Ascending aorta (tissue), 2 donors: ENCODE measurements at places on chromosomes 2 and 18. TPM values are rescaled to one million over a fixed set of nuclear protein-coding genes. Genes with fewer than 3 reads are reported as not detected.

The KIF1A gene
- 0.11 TPM for total RNA-seq

DNA sequence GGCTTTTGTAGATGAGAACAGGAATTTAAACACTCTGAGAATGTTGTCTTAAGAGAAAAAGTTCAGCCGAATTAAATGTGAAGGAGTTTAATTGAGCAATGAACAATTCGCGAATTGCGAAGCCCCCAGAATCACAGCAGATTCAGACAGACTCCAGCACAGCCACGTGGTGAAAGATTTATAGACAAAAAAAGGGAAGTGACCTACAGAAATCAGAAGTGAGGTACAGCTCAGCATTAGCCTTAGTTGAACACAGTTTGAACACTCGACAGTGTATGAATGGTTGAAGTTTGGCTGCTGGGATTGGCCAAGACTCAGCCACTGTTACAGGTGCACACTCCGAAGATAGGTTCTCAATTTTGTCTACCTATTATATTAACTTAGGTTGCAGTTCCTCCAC is 264.0 kb upstream of the CHST9 start:
- no peak overlapping the region for H3K4me3 ChIP-seq
- H3K4me1 ChIP-seq, result no peaks in the 10 kb centered on the region
- no peaks in the 10 kb centered on the region for H3K27me3 ChIP-seq
- no peak overlapping the region for H3K27ac ChIP-seq
- H3K36me3 ChIP-seq, result no peaks in the 10 kb centered on the region

DNA sequence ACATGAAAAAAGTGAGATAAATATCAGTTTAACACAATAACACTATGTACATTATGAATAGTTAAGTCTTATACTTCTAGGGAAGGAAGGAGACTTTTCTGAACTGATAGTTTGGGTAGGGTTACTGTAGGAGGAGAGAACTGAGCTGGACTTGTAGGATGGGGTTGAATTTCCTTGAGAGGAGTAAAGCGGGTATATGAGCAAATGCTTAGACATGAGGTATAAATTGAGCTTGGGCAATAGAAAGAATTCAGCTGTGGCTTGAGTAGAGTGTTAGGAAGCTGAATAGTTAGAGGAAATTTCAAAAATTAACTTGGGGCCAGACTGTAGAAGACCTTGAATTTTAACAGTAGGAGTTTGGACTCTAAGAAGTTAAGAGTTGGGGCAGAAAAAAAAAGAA is 45.1 kb downstream of the LCLAT1 start:
- no peak overlapping the region for H3K4me3 ChIP-seq
- no peak for DNase-seq
- H3K27ac ChIP-seq, result no peak overlapping the region
- no peaks in the 10 kb centered on the region for H3K36me3 ChIP-seq

DNA sequence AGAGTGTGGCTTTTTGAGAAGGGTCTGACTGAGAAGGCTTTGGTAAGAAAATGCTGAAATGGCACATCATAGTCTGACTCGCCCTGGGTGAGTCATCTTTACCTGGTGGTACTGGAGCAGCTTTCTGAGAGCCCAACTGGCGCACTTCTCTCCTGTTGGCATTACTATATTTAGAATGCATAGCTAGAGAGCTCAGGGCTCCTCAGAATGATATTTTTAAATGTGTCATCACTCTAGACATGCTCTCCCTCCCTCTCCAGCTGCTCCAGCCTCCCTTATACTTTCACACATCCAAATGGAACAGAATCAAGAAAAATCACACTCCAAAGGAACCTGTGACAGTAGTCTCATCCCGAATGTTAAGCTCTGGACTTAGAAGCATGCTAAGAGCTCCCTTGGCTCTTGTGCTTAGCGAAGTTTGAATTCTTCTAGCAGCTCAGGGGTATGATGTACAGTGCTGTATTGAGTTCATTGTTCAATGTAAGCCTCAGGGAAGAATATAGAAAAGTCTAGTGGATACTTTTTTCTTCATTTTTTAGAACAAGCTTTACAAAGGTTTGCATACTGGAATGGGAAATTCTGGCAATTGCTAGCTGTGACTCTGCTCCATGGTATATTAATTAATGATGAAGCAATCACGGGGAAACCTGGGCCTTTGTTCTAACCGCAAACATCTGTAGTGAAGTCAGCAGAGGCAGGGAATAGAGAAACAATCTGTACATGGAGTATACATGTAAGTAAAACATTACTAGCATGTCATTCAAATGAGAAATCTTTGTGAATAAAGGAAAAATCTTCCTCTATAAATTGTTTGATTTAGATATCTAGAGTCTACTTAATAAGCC is 751.2 kb upstream of the NRXN1 start:
- H3K36me3 ChIP-seq, result no peaks in the 10 kb centered on the region
- DNase-seq, result no peak
- no peaks in the 10 kb centered on the region for H3K4me1 ChIP-seq
- H3K4me3 ChIP-seq, result no peak overlapping the region

GRCh38 chr2:198129609-198130008 is 325.2 kb downstream of the PLCL1 start:
- peaks cover 8% of the 10 kb centered on the region for H3K4me1 ChIP-seq
- H3K27me3 ChIP-seq, result no peaks in the 10 kb centered on the region
- H3K4me3 ChIP-seq, result no peak overlapping the region
- no peaks in the 10 kb centered on the region for H3K36me3 ChIP-seq
- H3K27ac ChIP-seq, result no peak overlapping the region

DNA sequence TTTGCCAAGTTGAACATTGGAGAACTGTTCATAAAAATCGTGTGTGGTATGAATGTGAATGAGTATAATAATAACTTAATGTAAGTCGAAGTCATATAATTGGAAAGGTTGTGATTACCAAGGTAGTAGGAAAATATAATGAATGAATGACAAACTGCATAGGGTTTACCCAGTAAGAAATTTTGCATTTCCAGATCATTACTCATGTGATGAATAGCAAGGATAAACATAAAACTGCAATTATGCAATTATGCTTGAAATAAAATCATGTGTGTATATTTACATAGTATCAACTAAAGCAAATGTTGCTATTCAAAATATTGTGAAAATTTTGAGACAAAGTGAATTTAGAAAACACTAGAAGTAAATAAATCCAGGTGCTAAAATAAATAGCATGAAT is 1108.7 kb upstream of the TMEFF2 start:
- no peaks in the 10 kb centered on the region for H3K36me3 ChIP-seq
- no peak overlapping the region for H3K27ac ChIP-seq
- no peak for DNase-seq
- H3K4me3 ChIP-seq, result no peak overlapping the region

GRCh38 chr2:102306125-102306524 is 5.2 kb upstream of the IL1RL1 start:
- no peak overlapping the region for H3K27ac ChIP-seq
- no peaks in the 10 kb centered on the region for H3K27me3 ChIP-seq
- H3K36me3 ChIP-seq, result no peaks in the 10 kb centered on the region

- no peaks in the 10 kb centered on the region for H3K4me1 ChIP-seq
- no peak for DNase-seq
- H3K36me3 ChIP-seq, result no peaks in the 10 kb centered on the region
- H3K27ac ChIP-seq, result no peak overlapping the region
These were observed 42.6 kb downstream of the PXDN start for GRCh38 chr2:1701556-1702185.

DNA sequence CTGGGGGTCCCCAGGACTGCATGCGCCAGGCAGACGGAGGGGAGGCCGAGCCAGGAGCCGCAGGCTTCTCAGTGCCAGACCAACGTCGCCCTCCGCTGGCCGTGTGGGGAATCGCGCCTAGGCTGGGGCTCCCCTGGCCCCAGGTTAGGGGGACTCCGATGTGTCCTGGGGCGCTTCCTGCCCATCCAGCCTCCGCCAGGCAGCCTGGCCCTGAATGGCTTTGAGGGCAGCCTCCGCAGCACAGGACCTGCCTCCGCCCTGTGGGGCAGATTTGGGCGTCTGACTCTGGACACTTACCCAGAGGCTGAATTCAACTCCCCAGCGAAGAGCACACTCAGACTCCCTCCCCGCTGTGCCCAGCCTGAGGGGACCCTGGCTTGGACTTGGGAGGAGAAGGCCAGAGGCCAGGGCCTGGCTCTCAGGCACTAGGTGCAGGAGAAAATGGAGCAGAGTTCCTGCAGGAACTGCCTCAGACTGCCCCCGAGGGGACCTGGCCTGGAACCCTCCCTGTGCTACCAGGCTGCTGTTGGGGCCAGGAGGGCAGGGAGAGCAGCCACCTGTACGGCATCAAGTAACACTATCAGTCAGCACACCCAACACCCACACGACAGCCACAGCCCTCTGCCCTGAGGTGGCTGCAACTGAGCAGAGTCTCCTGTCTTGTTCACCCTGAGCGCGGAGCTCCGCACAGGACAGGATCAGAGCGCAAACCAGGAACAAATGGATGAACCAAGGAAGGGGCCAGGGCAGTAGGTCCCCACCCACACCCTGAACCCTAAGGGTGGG is 597 bp upstream of the TEKT4 start:
- no peaks in the 10 kb centered on the region for H3K36me3 ChIP-seq
- H3K27ac ChIP-seq, result no peak overlapping the region
- H3K27me3 ChIP-seq, result no peaks in the 10 kb centered on the region
- H3K4me3 ChIP-seq, result no peak overlapping the region
- DNase-seq, result no peak

DNA sequence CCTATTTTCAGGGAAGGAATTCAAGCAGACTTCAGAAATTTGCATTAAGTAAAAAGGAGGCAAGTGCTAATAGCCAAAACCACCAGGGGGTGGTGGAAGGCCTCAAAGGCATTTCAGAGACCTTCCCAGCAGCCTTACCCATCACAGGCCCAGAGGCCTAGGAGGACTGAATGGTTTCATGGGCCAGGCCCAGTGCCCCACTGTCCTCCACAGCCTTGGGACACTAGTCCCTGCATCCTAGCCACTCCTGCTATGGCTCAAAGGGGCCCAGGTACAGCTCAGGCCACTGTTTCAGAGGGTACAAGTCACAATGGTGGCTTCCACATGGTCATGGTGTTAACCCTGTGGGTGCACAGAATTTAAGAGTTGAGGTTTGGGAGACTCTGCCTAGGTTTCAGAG is 58.6 kb upstream of the CHAC2 start:
- H3K27ac ChIP-seq, result no peak overlapping the region
- no peaks in the 10 kb centered on the region for H3K27me3 ChIP-seq
- H3K36me3 ChIP-seq, result peaks cover 33% of the 10 kb centered on the region
- H3K4me3 ChIP-seq, result no peak overlapping the region
- H3K4me1 ChIP-seq, result peaks cover 1% of the 10 kb centered on the region
- DNase-seq, result no peak

- H3K36me3 ChIP-seq, result no peaks in the 10 kb centered on the region
- H3K4me1 ChIP-seq, result no peaks in the 10 kb centered on the region
- DNase-seq, result no peak
- no peaks in the 10 kb centered on the region for H3K27me3 ChIP-seq
- H3K4me3 ChIP-seq, result no peak overlapping the region
- H3K27ac ChIP-seq, result no peak overlapping the region
These were observed 46.3 kb downstream of the ASB18 start for GRCh38 chr2:236217926-236218325.

GRCh38 chr2:46256563-46257142 is 40.6 kb upstream of the EPAS1 start:
- DNase-seq, result no peak
- H3K4me1 ChIP-seq, result no peaks in the 10 kb centered on the region
- H3K4me3 ChIP-seq, result no peak overlapping the region
- no peak overlapping the region for H3K27ac ChIP-seq

DNA sequence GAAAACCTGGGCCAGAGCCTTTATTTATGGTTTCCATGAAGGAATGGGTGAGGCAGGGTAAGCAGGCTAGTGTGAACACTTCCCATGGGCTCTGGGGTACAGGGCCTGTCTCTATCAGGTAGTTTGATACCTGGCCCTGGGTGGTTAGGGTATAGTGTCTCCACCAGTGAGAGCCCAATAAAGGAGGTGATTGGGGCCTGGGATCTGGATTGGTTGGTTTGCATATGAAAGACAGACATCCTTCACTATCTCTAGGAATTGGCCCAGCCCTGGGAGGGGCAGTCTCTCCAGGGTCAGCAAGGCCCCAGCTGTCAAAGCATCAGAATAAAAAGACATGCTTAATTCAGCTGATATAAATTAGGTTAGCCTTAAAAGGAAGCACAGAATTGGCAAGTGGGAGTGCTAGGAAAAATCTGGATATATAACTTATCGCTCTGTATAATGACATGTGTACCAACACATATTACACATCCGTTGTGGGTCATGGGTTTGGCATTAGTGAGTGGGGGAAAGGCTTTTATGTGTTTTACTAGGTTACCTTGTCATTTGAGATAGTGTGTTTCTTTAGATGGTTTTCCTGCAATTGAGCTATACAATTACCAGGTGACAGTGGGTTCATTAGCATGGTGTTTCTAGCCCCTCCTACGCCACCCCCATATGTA is 18.5 kb upstream of the TMEM178A start:
- no peaks in the 10 kb centered on the region for H3K36me3 ChIP-seq
- DNase-seq, result no peak
- no peaks in the 10 kb centered on the region for H3K4me1 ChIP-seq
- H3K4me3 ChIP-seq, result no peak overlapping the region
- H3K27me3 ChIP-seq, result no peaks in the 10 kb centered on the region
- no peak overlapping the region for H3K27ac ChIP-seq

- H3K27me3 ChIP-seq, result no peaks in the 10 kb centered on the region
- no peak for DNase-seq
- H3K36me3 ChIP-seq, result no peaks in the 10 kb centered on the region
- H3K4me3 ChIP-seq, result no peak overlapping the region
- H3K27ac ChIP-seq, result no peak overlapping the region
- H3K4me1 ChIP-seq, result no peaks in the 10 kb centered on the region
These were observed 11.1 kb downstream of the SPOPL start for GRCh38 chr2:138512672-138513071.

DNA sequence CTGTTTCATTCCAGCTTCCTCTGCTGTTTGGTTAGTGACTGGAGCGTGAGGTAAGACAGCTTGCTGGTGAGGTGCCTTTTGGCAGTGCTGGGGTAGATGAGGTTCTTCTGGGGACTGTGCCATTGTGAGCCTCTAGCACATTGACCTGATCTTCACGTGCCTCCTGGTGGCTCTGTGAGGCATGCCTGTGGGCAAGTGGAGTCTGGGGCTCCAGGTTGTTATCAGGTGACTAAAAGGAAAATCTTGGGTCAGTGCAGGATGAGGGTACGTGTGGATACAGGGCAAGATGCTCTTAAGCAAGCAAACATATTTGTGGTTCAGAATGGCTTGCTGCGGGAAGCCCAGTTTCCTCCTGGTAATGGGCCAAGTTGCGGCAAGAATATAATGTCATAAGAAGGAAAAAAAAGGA is 75.4 kb downstream of the FHOD3 start:
- H3K4me1 ChIP-seq, result peaks cover 5% of the 10 kb centered on the region
- H3K27ac ChIP-seq, result peak overlapping the region; percentile 57
- no peaks in the 10 kb centered on the region for H3K27me3 ChIP-seq
- no peak for DNase-seq
- H3K4me3 ChIP-seq, result peak overlapping the region; percentile 28
- no peaks in the 10 kb centered on the region for H3K36me3 ChIP-seq
